Naive thymus-derived CD8-positive, alpha-beta T cell (primary cell): ENCODE measurements at places on chromosomes 4 and X. TPM values are rescaled to one million over a fixed set of nuclear protein-coding genes. Genes with fewer than 3 reads are reported as not detected.

DNA sequence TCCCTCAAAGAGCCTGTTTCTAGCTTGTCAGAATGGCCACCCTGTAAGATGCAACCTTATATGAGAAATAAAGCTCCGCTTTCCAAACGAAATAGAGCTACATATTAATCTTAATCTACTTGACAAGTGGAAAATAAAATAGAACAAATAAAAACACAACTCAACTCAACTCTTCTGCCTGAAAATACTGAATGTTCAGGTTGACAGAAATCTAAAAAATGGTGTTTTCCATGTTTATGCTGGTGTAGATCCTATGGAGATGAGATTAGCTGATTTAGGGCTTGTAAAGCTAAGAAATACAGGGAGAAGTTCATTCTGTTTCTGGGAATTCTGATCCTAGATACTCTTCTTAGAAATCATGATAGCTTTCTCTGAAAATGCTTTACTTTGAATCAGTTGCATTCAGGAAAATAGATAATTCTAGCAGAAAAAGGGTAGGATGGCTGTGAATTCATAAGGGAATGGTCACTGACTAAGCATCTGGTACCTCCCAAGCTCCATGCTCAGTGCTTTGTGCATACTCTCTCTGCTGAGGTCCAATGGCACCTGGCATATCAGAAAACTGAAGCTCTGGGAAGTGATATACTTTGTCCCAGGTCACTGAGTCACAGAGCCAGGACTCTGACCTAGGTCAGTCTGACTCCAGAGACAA, 89.2 kb upstream of the EXOC1L start:
- H3K27ac ChIP-seq = no peak overlapping the region
- peaks cover 19% of the 10 kb centered on the region for H3K27me3 ChIP-seq
- H3K4me3 ChIP-seq = no peak overlapping the region
- no peaks in the 10 kb centered on the region for H3K36me3 ChIP-seq
- DNase-seq = no peak

SHISA3 gene
- not detected for total RNA-seq

IBSP gene
- total RNA-seq = not detected

DNA sequence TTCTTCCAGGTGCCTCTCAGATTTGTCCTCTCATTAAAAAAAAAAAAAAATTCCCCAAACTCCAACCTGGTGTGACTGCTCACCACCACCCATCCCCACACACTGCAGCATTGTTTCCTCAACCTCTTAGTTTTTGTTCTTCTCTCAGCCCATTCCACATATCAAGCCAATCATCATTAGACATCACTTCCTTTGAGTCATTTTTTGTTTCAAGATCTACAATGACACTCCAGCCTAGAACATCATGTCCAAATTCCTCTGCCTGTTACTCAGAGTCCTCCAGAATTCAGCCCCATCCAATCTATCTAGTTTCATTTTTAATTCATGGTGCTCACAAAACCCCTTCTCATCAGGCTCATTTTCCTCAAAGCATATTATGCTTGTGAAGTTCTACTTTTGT, 262.5 kb upstream of the TEX13A start:
- no peak for DNase-seq
- no peaks in the 10 kb centered on the region for H3K4me1 ChIP-seq
- H3K36me3 ChIP-seq = no peaks in the 10 kb centered on the region
- H3K27ac ChIP-seq = no peak overlapping the region
- H3K4me3 ChIP-seq = no peak overlapping the region

DNA sequence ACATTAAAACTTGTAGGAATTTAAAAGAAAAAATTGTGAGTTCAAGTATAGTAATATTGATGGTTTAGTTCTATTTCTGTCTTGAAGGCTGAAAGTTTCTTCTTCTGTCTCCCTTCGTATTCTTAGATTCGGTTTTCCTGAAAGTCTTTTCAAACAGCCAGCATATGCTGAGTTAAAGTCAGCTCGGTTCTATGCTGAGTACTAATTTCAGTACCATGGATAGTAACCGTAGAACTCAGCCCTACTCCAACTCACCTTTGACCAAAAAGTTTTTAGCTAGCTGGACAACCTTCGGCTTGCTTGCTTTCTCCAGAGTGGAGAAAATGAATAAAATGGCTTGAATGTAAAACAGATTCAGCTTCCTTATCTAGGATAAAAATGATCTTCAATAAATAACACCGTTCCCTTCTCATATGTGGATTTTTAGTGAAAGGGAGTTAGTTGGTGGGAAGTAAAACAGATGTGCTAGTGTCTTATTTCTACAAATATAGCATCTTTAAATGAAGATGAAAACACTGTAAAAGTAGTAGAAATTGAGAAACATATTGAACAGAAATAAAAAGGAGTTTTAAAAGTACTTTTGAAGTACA, 5.2 kb downstream of the POU4F2 start:
- H3K4me3 ChIP-seq = no peak overlapping the region
- DNase-seq = no peak
- peaks cover 64% of the 10 kb centered on the region for H3K27me3 ChIP-seq
- no peaks in the 10 kb centered on the region for H3K36me3 ChIP-seq
- H3K4me1 ChIP-seq = peaks cover 29% of the 10 kb centered on the region
- no peak overlapping the region for H3K27ac ChIP-seq
